ENCODE measurements at places on chromosomes 3 and 15. TPM values are rescaled to one million over a fixed set of nuclear protein-coding genes. Genes with fewer than 3 reads are reported as not detected.

The GPR62 gene
- total RNA-seq: not detected

The TBC1D5 gene
- total RNA-seq: 102 TPM

The LZTFL1 gene
- 18.0 TPM for total RNA-seq

The GOLGA8J gene
- not detected for total RNA-seq

The GABRB3 gene
- 0.57 TPM for total RNA-seq

The SST gene
- total RNA-seq: not detected

Data from thoracic aorta endothelial cell (primary cell).